Activated CD8-positive, alpha-beta memory T cell treated with anti-CD3 and anti-CD28 coated beads for 1 hour (primary cell): ENCODE measurements at places on chromosomes 5 and 9.

- no peak for DNase-seq
Measured at GRCh38 chr9:92359394-92359995, 33.7 kb downstream of the CENPP start.

GRCh38 chr5:6752236-6752635 is 39.0 kb downstream of the TENT4A start:
- DNase-seq, result no peak

DNA sequence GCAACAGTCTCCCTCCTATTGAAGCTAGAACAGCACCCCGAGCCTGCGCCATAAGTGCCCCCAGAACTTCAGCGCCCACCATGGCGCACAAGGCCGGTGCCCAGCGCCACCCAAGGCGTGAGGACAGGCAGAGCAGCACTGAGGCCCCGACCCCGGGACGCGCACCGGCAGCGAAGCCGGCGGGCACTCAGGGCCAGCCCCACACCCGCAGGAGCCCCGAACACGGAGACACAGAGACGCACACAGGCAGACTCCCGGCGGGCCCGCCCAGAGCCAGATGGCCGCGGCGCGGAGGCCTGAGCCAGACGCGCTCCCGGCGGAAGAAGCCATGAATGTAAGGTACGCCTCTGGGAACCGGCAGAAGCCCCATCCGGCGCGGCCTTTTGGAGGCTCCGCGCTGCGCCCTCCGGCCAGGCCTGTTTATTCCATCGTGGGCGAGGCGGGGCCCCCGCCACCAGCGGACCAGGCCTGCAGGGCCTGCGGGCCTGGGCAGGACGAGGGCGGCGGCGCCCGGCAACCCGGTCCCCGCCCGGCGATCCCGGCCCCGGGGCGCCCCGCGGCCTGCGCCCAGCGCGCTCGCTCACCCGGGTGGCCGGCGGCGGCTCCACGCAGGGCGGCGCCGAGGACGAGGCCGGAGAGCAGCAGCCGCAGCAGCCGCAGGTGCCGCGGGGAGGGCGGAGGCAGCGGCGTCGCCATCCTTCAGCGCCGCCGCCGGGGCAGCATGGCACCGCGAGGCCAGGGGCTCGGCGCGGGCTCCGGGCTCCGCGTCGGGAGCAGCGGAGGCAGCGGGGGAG is 486 bp downstream of the NPDC1 start:
- no peak for DNase-seq

GRCh38 chr9:137075275-137075775 is 2.0 kb upstream of the UAP1L1 start:
- no peak for DNase-seq

- no peak for DNase-seq
Measured at GRCh38 chr5:96687812-96688453, 25.8 kb downstream of the CAST start.

- DNase-seq, result no peak
Measured at GRCh38 chr5:140196115-140196814, 21.3 kb downstream of the CYSTM1 start.

DNA sequence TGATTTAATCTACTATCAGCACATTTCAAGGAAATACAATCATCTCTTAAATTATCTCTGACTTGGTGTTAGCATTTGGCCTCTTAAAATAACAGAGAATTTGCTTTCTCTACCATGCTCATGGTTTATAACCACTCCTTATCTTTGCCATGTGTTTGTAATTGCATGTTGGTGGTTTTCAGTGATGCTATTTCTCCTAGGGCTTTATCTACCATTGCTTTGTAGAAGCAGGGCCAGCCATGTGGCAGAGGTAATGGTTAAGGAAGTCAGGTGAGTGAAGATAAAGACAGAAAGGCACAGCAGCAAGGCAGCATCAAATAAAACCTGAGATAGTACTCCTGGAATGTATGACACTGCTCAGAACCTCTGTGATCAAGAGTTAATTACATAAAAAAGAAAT is 206.2 kb downstream of the FER start:
- no peak for DNase-seq

DNA sequence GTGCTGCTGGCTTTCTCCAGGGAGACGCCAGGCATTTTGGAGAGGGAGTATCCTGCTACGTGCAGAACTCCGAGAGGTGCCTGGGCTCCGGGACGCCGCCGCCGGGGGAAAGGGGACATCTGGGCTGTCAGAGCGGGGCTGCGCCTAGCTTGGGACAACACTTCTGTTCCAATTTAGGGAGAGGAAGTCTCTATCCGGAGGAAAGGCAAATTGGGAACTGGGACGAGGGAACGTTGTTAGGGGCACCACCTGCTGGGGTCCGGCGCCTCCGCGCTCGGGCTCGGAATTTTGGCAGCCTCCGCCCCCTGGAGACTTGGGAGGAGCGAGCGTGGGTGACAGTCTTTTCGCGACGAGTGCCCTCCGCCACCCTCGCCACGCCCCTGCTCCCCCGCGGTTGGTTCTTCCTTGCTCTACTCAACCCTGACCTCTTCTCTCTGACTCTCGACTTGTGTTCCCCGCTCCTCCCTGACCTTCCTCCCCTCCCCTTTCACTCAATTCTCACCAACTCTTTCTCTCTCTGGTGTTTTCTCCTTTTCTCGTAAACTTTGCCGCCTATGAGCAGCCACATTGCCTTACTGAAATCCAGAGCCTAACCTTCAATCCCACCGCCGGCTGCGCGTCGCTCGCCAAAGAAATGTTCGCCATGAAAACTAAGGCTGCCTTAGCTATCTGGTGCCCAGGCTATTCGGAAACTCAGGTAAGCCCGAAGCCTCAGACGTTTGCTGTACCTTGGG is 1.6 kb downstream of the TSLP start:
- peak; percentile 40 for DNase-seq

- DNase-seq, result no peak
Measured at GRCh38 chr5:10565785-10566542, 2.1 kb downstream of the ANKRD33B start.

- DNase-seq, result no peak
Measured at GRCh38 chr9:110187126-110187525, 20.8 kb downstream of the C9orf152 start.

DNA sequence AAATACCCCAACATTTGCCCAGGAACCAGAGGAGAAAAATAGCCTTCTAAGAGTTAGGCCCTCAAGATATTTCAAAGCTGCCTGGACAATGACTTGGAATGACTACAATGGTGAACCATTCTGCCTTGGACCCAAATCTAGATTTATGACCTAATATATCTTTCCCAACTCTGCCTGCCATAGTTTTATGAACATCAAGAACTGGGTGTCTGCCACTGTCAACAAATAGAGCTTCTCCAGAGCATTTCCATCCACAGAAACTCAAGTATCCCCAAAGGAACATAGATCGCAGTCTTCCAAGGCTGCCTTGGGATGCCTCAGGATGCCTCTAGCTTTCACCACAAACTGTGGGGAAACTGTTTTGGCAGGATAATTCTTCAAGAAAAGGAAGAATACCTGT is 48.2 kb upstream of the NFIB start:
- DNase-seq, result no peak

DNA sequence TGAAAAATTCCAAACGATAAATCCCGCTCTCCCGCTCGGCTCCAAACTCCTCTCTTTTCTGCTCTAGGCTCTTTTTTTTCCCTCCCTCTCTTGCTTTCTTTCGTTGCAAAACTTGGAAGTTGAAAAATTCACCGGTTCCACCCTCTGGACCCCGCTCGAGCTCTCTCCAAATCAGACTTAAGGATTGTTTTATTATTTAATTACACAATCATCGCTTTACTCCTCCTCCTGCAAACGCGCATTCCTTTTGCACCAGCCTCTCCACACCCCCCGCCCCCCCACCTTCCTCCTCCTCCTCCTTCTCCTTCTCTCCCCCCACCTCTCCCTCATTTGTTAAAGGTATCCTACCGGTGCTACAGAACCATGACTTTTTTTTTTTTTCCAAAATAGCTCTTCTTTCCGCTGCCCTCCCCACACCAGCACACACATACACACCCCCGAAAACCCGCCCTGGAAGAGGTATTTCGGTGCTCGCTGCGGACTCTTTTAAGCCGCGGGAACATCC is 535 bp upstream of the NFIB start:
- no peak for DNase-seq

DNA sequence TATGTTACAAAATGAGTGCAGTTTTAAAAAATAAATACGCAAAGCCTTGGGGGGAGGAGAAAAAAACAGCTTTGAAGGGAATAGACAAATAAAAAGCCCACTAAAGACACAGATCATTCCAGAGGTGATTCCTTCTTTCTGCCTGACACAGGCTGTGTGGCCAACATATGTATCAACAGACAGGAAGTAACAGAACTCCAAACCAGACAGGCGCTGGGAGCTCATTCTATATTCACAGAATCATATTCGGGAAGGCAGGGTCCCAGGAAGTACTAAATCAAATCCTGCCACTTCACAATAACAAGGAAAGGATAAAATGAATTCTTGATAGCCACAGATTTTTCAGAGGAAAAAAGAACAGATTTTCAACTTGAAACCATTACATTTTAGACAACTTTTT is 62.1 kb downstream of the SEMA5A start:
- no peak for DNase-seq

DNA sequence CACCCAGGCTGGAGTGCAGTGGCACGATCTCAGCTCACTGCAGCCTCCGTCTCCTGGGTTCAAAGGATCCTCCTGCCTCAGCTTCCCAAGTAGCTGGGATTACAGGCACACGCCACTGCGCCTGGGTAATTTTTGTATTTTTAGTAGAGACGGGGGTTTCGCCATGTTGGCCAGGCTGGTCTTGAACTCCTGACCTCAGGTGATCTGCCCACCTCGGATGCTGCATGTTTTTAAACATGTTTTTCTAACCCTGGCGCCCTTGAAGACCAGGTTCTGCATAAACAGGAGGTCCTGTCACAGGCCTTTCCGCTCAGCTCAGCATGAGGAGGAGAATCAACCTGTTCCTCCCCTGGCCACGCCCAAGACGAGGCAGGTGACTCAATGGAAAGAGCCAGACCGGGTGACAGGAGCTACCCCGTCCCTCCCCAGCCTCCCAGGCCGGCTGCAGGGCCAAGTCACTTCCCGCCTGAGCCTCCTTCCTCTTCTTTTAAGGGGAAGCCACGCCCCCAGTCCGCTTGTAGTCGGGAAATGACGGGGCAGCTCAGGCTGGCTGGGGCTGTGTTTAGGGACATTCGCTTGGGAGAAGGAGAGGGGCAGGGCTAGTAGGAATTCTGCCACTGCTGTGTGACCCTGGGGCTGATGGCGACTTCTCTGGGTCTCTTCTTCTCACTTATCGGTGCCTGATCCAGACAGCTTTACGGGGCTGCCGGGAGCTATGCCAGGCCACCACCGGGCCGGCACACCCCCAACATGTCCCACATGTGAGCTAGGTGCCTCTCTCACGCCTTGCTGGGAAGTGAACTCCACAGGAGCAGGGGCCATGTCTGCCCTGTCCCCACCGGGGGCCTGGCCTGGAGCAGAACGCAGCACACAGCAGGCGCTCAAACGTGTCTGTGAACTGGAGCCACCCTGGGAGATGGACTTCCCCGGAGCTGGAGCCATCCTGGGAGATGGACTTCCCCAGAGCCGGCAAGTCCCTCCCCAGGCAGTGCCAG is 6.1 kb downstream of the NOTCH1 start:
- peak; percentile 89 for DNase-seq

GRCh38 chr5:150751096-150751891 is 7.5 kb downstream of the DCTN4 start:
- no peak for DNase-seq

- DNase-seq, result no peak
Measured at GRCh38 chr9:72915659-72916058, 37.2 kb downstream of the ALDH1A1 start.

DNA sequence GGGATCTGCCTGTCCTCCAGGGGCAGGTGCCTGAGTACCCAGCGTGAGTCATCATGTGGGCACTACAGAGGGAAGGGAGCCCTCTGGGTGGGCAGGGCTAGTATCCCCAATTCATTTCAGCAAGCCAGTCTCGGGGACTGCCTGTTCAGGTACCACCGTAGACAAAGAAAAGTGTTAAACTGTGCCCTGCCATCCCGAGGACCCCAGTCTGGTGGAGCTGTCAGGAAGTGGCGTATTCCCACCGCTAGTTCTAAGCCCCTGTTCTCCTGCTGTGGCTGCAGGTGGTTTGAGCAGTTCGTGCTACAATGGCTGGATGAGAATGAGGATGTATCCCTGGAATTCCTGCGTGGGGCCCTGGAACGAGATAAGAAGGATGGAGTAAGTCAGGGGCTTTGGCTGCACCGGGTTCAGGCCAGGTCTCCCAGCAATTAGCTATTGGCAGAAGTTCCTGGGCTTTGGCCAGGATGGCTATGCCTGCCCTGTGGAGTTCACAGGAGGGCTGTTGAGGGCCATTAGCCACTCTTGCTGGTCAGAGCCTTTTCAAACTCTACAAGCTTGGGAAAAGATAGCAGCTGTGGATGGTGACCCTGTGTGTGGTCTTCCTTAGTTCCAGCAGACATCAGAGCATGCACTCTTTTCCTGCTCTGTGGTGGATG is 93.2 kb upstream of the RUSC2 start:
- no peak for DNase-seq

- no peak for DNase-seq
Measured at GRCh38 chr9:81789721-81790120, 100.4 kb upstream of the TLE1 start.

DNA sequence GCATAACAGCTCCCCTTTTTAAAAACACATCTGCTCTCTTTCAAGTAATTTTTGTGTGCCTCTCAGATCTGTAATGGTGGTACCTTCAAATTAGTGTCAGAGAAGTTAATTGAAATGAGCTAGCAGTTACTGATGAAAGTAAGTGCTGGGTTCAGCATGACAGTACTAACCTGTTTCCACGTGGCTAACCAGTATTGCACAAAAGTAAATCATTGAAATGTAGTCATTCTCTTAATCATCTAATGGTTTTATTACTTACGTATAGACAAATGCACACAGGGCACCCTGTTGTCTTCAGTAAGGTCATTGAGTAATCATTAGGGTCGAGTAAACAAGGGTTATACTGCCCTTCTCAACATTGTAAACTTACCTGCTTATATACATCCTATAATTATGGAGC is 157.8 kb upstream of the PRR16 start:
- no peak for DNase-seq

- DNase-seq, result no peak
Measured at GRCh38 chr9:1272488-1272887, 222.3 kb downstream of the DMRT2 start.

DNA sequence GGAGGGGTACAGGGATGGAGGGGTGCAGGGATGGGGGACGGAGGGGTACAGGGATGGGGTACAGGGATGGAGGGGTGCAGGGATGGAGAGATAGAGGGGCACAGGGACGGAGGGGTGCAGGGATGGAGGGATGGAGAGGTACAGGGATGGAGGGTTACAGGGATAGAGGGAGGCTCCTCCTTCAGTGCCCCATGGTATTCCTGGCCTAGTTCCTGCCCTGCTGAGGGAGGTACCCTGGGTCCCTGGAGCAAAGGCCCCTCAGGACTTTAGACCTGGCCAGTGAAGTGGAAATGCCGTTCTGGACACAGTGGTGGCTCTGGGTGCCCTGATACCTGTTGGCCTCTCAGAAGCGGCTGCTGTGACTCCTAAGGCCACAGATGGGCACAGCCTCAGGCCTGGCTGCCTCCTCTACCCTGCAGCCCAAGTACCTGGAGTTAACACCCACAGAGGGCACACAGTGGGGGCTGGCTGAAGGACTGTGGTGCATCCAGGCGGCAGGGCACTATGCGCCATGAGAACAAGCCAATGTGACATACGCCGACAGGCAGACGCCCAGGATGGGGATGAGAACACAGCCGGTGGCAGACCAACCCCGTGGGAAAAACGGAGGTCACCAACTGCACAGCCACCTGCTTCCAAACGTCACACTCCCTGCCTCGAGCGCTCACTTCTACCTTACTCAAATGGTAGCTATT is 8.4 kb downstream of the PTGES2 start:
- DNase-seq, result no peak
